Myocyte (in vitro differentiated cells): ENCODE measurements at places on chromosomes 7 and 10.
A peak's percentile ranks its signal among the peaks of the same experiment; 100 is the strongest.

DNA sequence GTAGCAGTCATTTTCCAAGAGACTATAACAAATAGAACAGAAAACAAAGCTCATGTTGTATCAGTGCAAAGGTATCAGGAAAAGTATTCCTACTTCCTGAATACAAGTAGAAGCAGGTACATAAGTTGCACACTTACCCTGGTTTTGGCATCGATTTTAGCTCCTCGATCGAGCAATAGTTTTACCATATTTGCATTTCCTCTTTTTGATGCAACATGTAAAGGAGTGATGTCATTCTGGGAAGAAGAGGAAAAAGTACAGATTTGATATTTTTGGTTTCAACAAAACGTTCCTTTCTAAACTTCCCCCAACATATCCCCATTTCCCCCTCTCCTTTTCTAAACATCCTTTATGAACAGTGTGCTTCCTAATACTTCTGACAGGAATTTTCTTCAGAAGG is 155.1 kb downstream of the ANK3 start:
- DNase-seq = no peak

DNA sequence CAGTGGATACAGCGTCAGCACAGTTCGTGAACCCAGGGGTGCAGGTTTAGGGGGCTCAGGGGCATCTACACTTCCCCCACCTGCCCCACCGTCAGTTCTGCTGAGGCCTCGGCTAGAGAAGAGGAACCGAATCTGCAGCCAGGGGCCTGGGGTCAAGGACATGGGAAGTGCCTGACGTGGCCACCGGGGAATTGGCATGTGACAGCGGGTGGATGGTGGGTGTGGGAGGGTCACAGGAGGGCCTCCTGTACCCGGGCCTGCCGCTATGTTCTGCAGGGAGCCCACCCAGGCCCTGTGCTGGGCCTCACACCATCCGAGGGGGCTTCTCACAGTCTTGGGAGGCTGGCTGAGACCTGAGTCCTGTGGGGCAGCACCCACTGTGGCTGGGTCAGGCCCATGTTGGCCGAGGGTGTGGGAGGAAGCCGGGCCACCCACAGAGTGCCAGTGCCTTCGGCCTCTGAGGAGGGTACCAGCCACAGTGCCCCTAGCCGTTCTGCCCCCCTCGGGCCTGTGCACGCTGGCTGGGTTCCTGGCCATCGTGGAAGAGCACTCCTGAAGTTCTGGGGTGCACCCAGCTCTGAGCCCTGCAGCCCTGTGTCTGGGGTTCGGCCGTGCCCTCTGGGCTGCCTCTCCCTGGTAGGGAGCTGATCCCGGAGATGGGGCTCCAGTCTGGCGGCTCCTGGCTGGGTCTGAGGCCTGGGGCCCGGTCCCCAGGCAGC is 5.9 kb downstream of the TTYH3 start:
- no peak for DNase-seq

DNA sequence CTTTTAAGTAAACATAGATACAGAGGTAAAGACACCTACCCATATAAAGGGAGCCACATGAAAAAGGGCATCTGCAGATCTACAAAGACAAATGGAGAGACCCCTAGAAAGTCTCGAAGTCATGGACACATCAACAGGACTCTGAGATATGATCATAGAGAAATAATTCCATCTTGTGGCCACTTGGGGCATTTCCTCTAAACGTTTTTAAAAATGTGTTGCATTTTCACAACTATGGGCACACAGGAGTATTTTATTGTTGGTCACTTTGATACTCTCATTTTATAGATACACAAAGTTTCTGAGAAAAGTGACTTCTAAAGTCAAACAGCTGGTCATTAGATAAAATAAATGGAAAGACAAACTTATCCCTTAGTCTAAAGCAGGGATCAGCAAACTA is 87.1 kb downstream of the CRTAC1 start:
- DNase-seq = no peak

DNA sequence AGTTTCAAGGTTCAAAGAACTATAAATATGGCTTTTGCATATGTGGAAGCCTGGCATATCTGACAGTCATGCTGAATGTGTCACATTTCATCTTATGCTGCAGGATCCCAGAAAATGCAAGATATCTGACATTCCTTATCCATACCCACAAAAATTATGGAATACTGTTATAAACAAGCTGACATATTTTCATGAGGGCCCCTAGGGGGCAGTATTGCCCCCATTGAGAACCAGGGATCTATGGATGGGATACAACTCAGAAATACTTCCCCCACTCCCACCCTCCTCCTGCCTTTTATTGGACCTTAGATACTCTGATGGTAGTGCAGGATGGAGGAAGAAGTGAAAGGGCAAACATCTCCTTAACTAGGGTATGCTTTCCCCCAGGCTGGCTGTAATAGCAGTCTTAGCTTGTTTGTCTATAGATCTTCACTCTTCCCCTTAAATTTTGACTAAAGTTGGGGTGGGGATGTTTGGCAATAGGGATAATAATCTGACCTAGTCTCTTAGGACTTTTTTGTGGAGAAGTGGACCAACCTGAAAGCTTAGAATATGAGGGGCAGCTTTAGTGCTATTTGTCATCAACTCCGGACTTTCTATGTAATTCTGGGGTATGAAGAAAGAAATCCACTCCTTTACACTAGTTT is 3.5 kb upstream of the GNGT1 start:
- DNase-seq = peak; percentile 68

GRCh38 chr10:33643042-33643441 is 308.6 kb upstream of the NRP1 start:
- no peak for DNase-seq

- peak; percentile 76 for DNase-seq
These were observed 41.3 kb downstream of the AVL9 start for GRCh38 chr7:32536585-32536984.

GRCh38 chr10:101121654-101122031 is 9.5 kb upstream of the TLX1 start:
- no peak for DNase-seq

DNA sequence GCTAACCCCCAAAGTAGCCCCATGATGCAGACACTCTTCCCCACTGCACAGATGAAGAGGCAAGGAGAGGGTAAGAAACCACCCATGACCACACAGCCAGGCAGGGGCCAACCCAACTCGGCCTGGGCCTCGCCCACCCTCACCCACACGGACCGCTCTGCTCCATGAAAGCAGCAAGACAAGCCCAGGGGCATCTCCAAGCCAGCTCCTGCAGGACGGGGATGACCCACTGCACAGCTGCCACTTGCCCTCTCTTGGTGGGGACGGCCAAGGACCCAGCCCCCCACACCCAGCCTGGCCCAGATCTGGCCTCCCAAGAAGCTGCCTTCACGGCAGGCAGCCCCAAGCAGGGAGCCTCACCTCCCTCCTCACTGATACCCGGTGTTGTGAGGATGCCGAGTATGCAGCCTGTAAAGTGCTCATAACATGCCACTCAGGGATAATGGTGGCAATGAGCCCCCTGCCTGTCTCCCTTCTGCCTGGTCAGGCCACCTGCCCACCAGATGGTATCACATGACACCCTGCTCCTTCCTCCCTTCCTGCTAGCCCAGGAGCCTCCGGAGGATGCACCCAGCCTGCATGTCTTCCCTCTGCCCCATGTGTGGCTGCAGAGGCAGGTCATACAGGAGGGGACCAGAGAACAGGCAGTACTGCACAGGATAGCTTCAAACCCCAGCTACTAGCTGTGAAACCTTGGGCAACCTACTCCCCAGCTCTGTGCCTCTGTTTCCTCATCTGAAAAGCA is 23.3 kb downstream of the OGDHL start:
- no peak for DNase-seq
